ENCODE measurements at places on chromosomes 4 and X.

DNA sequence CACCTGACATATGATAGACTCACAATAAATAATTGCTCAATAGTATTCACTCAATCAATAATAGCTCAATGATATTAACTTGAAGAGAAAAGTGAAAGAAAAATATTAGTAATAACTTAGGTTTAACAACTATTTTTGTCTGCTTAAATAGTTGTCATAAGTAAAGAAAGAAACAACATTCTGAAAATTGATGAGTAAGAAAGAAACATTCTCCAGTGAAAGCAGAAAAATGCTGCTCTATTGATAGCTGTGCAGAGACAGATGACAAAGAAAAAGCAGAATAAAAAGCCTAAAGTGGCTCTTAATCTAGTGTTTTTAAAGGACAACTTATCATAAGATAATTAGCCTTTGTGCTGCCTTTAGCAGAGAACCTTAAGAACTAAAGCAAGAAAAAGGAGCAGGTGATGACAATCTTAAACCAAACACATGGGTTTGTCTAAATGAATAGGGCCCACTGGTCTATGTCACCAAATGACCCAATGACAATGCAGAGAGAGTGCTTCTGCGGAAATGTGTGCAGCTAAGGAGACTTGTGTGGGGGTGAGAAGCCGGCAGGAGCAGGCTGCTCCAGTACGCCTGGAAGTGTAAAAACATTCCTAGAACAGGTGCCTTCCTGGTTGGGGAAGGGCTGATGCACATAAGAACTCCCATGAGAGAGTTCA lies 13.2 kb downstream of the HS3ST1 start:
- no peak for DNase-seq

GRCh38 chr4:183823434-183823833 lies 81.7 kb upstream of the STOX2 start:
- peak; percentile 39 for DNase-seq

DNA sequence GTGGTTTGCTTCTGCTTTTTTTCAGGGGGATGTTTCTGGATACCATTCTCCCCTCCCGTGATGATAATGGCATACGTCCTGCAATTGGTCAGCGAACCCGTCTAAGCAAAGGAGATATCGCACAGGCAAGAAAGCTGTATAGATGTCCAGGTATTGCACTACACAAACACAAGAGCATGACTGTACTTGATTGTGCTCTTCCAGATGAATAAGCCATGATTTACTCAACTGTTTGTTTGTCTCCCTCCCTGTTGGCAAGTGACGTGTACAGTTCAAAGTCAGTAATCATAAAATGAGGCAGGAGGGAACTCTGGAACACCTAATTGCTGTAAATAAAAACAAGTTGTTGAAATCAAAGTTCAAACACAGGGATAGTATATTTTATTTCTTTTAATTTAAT lies 141.4 kb downstream of the TLL1 start:
- no peak for DNase-seq

- DNase-seq, result no peak
These were observed 13.9 kb downstream of the ACOT9 start for GRCh38 chrX:23729214-23729613.

GRCh38 chrX:106718709-106719108 lies 7.8 kb upstream of the RNF128 start:
- no peak for DNase-seq

GRCh38 chrX:149982310-149982709 lies 44.0 kb upstream of the EOLA2 start:
- no peak for DNase-seq

DNA sequence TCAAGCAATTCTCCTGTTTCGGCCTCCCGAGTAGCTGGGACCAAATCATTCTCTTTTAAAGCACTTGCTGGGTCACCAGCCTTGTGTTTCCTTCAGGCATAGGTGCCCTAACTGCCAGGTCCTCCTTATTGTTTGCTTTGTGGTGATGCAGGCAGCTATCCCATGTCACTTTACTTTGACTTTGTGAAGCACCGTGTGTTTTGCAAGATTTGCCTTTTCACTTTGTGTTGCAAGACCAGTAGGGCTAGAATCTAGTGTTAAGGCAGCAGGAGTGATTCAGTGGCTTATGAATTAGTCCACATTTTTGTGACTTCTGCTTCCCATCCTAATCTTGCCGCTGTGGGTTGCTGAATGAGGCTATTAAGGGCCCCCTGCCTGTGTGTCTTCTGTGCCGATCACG lies 20.2 kb downstream of the SYAP1 start:
- no peak for DNase-seq

Data from muscle of arm (tissue), 14 donors.